ENCODE measurements at places on chromosomes 1 and 21.

DNA sequence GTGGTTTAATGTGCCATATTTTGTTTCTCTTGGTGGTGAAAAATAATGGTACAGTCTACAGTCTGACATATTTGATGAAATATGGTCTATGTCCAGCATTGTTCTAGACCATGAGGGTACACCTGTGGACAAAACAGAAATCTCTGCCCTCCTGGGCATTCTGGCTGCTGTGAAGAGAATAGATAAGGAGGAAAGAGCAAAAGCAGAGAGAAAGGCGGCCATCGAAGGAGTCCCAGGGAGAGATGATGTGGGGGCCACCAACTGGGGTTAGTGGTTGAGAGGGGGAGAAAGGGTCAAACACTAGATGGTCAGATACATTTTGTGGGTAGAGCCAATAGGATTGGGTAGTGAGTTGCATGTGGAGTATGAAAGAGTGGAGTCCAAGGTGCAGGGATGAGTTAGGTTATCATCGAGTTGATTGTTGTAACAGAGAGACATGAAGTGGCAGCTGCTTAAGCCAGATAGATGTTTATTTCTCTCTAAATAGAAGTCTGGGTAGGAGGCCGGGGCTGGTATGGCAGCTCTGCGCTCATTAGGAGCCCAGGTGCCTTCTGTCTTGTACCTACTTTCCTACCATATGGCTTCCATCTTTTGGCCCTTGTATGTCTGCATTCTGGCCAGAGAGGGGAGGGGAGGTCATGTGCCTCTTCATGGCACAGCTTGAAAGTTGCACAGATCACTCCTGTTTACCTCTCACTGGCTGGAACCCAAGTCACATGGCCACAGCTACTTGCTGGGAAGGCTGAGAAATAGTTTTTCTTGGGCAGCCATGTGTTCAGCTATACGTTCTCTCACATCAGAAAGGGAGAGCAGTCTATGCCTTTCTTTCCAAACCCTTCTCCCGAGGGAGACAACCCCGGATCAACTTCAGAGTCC, 13.0 kb downstream of the UBE4B start:
- no peak for DNase-seq

GRCh38 chr1:16173447-16174260, 17.8 kb upstream of the EPHA2 start:
- no peak for DNase-seq

GRCh38 chr1:57835620-57836019, 411.8 kb upstream of the DAB1 start:
- DNase-seq: no peak

DNA sequence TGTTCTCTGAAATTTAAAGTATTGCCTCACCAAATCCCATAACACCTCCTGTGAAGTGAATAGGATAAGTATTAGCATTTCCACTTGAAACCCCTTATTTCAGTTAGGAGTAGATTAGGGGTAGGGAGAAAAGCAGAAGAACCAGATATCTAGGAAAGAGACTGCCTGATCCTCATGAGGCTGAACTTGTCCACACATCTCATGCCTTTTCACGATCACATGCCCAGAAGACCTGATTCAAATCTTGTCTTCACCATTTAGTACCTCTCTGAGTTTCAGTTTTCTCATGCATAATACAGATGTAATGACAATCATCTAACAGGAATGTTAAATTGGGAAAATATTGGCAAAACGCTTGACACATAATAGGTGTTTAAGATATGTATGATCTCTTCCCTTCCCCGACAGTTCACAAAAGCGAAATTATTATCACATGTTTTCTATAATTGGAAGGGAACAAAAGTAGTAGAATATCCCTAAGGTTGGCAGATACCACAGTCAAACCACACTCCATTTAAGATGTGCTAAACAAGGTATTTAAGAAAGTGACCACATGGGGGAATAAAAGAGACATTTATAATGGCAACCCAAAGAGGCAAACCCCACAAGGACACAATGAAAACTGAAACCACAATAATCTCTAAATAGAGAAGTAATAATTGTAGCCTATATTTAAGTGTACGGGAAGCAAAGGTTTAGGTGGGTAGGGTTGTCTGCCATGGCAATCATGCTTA, 25.2 kb downstream of the GFI1 start:
- DNase-seq: peak; percentile 71

GRCh38 chr1:70327306-70328076, 27.0 kb downstream of the ANKRD13C start:
- DNase-seq: no peak

GRCh38 chr1:94886361-94886760, 40.5 kb downstream of the CNN3 start:
- DNase-seq: no peak

Measured in AML-193 (cell line).